Spleen (tissue), 13 donors: ENCODE measurements at places on chromosomes 5 and 9.

DNA sequence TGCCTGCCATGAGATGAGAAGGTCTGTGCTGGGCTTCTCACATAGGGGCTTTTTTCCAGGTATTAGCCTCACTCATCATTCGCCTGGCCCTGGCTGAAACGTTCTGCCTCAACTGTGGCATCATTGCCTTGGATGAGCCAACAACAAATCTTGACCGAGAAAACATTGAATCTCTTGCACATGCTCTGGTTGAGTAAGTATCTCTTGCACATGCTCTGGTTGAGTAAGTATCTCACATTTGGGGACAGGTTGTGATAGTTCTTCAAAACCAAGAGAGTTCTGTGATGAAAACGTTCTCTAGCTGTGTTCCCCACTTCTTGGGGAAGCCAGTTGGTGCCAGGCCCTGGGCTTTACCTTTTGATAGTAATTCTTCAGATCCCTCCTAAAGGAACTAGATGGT is 17.4 kb upstream of the IL13 start:
- DNase-seq = no peak

DNA sequence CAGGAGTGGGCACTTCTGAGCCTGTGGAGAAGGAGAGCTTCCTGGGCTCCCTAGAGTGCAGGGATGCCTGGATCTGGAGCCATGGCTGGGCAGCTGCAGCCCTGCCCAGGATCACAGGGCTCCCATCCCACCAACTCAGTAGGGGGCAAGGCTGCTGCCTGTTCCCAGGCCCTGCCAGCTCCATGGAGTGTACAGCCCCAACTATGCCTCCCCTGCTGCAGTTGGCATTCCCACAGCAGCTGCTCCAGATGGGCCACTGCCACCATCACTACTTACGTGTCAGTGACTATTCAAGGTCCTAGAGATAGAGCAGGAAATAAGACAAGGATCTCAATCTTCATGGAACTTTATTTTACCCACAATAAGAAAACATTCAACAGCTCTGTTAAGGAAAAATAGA is 107.1 kb upstream of the TNPO1 start:
- no peak for DNase-seq

DNA sequence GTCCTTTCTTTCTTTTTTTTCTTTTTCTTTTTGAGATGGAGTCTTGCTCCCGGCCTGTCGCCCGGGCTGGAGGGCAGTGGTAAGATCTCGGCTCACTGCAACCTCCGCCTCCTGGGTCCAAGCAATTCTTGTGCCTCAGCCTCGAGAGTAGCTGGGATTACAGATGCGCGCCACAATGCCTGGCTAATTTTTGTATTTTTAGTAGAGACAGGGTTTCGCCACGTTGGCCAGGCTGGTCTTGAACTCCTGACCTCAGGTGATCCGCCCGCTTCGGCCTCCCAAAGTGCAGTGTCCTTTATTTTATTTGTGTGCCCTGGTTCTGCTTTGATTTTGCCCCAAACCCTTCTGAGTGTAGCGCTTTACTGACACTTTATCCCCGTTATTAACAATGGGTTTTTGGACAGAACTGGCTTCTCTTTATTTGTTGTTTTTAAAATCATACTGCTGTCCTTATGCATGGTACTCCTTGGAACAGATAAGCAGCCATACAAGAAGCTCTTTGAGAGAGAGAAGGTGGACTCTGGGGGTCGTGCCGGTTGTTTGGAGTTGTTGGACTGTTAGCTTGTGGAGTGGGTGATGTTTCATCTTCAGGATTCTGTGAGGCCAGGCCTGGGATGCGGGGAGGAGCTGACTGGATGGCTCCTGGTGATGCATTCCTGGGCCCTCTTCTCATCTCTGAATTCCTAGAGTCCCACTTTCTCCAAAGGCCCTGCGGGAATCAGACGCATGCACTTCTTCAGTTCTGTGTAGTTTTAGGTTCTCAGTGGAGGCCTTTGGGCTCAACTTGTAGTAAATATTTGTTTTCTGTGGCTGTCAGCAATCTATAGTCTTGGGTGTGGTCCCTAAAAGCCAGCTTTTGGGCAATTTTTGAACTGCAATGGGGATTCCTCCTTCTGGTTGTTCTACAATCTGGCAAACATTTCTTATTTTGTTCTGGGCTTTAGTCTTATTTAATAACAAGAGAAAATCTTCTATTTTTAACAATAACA is 47.8 kb downstream of the PTTG1 start:
- DNase-seq = no peak

GRCh38 chr5:75690669-75691068 is 26.6 kb downstream of the POC5 start:
- DNase-seq = no peak

DNA sequence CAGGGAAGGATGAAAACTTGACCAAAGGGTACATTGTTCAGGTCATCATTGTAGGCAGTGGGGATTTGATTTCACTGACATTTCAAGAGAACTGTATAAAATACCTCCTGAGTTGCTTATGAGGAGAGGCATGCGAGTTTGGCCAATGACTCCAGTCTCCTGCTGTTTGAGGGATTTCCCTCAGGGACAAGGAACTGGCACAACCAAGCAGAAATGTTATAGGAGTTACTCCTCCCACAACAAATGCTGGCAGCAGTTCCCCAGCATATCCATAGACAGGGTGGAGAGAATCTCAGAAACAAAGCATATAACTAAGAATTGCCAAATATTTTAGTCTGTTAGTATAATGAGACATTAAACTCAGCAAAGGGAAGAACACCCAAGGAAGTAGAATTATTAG is 47.2 kb upstream of the FBXL7 start:
- DNase-seq = no peak

DNA sequence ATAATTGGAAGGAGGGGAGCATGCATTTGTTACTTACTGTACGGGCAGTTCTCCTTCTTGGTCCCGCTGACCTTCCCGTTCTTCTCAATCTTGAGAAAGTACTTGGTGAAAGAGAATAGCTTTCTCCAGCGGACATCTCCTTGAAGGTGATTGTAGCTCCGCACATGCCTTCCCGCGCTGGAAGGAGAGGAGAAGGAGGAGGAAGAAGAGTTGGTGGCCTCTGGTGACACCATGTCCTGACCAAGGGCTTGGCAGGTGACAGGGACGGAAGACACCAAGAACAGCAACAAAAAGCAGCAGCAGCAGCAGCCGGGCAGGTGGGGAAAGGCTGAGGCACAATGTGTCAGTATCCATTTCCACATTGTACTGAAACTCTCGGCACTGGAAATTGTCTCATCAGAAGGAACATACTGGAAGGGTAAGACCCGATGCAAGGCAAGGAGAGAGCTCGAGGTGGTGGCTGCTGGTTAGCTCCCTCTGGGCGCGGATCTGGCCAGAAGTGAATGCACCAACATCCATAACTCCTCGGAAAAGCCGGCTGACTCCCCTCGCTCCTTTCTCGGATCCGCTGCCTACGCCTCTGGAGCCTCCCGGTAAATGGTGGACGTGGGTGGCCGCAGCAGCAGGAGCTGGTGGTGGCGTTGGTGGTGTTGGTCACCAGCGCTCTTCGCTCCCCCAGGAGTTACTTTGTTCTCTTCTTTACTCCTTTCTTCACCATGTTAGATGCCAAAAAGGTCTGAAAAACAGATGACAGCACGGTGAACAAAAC is 715 bp downstream of the FGF10 start:
- no peak for DNase-seq

DNA sequence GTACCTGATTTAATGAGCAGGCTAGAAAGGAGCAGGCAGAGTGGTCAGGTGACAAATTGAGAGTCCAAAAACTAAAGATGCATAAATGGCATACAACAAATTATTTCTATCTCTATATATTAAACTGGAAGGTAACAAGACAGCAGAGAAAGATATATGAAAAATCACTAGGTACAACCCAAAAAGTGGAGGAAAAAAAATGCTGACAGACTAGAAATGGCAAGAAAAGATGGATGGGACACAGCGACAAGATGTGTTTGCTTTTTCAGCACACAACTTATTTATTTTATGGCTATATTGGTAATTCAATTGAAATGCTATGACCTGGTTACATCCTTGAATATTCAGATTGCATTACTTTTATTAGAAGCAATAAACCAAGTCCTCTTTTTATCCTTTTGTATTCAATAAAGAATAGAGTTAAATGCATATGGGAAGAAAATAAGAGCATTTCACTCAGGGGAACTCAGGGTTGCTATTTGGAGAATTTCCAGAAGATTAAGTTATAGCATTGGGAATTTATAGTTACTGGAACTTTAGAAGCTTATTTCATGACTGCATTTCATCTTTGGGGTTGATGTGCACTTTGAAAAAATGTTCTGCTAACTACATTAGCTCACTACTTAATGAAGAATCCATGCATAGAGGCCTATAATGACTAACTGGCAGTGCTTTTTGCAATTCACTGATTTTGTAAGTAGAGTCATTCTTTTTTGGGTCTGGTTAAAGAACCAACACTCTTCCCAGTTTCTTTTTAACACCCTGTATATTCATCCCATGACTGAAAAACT is 566.6 kb upstream of the TUSC1 start:
- DNase-seq = no peak

DNA sequence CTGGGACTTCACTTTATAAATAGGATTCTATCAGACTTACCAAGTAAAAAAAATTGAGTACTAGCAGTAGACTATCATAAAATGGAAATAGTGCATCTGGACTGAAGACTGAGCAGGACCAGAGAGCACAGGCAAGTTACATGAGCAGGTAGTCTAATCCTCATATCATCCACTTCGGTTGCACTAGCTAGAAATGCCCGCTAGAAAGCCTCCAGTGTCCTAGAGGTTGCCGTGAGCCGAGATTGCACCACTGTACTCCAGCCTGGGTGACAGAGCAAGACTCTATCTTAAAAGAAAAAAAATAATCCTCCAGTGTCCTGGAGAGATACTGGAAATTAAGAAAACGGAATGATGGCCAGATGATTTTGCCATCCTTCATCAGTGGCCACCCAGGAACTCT is 20.0 kb downstream of the C5orf47 start:
- DNase-seq = no peak

- no peak for DNase-seq
Observed at GRCh38 chr9:12930906-12931305, 156.1 kb downstream of the LURAP1L start.

DNA sequence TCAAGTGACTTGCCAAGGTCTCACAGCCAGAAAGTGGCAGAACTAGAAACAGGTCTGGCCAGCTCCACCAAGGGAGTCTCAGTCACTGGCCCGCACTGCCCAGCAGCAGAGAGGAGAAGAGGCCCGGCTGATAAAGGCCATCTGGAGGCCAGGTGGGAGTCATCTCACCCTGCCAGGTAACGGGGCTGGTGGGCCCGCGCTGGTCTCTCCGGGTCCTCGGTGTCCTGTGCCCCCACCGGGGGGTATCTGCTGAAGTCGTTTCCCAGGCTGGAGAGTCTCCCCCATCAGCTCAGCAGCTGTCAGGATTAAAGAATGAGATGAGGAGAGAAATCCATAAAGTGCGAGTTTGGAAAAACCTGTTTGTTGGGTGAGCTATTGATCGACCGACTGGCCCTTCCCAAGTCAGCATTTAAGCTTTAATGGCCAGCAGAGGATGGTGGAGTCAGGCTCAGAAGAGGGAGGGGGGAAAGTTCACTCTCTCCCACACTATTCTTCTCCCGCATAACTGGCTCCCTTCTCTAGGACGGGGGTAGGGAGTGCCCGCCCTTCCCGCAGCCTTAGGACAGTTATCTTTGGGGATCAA is 30.3 kb downstream of the LMX1B start:
- DNase-seq = no peak

GRCh38 chr9:121059998-121060636 is 10.0 kb upstream of the C5 start:
- DNase-seq = no peak

DNA sequence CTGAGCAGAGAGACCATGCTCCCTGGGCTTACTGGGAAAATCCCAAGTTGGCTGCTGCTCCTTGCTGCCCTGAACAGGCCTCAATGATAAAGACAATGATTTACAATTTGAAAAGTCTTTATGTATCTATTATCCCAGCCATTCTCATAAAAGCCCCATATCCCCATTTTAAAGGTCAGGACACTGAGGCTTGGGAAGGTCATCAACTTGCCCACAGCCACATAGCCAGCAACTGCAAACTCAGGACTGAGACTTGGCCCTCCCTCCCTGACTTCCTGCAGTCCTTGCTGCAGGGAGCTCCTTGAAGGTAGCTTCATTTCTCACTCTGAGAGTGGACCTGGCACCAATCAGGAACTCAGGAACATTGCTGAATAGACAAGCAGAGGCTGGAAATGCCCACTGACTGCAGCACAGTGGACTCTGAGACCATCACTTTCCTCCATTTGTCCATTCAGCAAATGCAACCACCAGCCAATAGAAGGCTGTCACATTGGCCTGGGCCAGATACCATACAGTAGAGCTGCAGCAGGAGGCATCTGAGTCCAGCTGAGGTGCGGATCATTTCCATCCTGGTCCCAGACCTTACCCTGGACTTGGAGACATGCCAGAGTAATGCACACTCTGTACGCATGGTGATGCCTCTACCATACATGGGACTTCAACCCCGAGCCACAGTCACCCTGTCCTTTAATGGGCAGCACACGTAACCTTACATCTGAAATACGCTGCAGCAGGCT is 18.3 kb downstream of the TNIP1 start:
- DNase-seq = peak; percentile 20

- no peak for DNase-seq
Observed at GRCh38 chr9:36902861-36903524, 131.1 kb downstream of the PAX5 start.

DNA sequence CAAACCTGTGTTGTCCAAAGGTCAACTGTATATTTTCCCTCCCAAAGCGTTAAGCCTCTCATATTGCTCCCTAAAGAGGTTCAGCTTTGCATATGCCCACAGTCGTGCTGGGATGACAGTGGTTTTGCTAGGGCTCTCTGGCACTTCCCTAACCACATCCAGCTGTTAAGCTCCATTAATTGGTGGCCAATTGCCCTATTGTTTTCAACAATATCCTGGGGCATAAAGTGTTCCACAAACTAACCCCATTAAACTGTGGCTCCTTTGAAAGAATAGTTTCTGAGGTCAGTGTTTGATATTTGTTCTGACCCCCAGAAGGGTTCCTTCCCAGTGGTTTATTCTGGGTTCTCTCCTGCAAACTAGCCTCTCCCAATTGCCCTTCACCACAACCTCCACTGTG is 194.5 kb downstream of the HSD17B3 start:
- DNase-seq = no peak

DNA sequence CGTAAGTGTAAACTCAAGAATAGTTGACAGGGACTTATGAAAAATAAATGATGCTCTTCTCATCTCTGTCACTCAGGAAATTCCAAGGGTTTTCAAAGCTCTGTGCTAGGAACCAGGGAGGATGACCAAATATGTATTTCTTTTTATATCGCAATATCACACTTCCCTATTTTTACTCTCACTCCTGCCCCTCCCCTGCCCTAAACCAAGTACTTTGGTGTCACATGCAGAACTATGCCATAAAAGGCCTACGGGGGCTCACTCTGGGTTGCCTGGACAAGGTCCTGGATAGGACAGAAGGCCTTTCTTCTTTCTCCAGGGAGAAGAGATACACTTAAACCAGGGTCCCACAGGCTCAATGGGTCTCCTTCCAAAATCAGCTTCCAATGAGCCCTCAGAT is 8.3 kb upstream of the RETREG1 start:
- DNase-seq = no peak
